ENCODE measurements at places on chromosomes 5 and 9. TPM values are rescaled to one million over a fixed set of nuclear protein-coding genes. Genes with fewer than 3 reads are reported as not detected.

- DNase-seq: peak; percentile 59
Measured at GRCh38 chr5:157575381-157576020, at the start of gene ADAM19. Gene ADAM19 (minus strand): TSS chr5:157575775. CDS start chr5:157575696, 79 bp downstream.

DNA sequence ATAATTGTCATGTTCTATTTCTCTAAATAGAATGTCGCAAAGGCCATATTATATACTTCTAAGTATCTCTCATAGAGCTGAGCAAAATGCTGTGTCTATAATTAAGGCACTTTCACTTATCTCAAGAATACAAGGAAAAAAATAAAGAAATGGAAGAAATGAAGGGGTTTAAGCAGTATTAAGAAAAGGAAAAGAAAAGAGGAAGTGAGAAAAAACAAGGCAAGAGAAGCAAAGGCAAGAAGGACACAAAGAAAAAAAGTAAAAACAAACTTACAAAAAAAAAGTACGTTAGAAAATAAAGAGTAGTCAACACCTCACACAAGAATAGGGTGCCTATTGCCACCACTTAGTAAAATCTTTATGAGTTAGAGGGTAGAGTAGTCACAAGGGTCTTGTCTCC lies 506.2 kb downstream of the GABRG2 start:
- no peak for DNase-seq

DNA sequence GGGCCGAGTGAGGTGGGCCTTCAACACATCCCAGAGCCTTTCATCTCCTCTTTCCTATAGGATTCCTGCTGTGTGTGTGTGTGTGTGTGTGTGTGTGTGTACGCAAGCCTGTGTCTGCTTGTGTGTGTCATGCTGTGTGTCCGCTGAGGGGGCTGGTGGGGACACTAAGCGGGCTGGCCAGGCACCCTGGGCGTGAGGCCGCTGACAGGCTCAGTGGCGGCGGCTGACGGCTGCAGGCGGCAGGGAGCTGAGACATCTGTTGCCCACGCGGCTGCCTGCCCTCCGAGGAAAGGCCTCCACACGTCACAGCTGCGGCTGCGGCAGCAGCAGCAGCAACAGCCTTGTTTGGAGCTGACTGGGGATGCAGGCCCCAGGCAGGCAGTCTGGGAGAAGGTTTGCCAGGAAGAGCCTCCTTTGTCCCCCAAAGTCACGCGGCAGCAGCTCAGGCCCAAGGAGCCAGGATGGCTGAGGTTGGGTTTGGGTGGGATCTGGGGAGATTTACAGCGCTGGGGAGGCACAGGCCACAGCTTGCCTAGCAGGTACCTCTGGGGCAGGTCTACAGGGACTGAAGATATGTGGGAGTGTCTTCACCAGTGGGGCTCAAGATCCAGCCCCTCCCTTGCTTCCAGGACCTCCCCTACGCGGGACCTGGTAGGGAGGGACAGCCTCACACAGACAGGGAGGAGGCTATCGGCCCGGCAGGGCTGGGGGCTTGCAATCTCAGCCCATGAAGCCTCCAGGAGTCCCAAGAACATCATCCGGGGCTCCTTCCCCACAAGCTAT lies 1.8 kb downstream of the PDLIM4 start:
- peak; percentile 39 for DNase-seq

- DNase-seq: no peak
Measured at GRCh38 chr5:69271376-69271775, 36.7 kb downstream of the CDK7 start.

DNA sequence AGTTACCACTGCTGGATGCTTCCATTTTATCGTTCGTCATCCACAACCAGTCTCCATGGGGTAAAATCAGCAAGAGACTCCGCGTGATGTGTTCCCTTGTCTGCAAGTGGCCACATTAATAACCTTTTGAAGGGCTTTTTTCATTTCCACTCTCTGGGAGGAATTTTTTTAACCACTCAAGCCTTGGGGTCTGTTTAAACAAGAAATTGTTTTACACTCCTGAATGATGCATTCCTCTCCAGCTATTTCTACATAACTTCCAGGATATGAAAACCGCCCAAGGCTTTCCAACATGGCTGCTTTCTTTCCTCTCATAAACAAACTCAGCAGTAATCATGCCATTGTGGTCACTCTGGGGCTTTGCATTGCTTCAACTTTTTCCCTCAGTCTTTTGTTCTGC lies 217.2 kb upstream of the DAPK1 start:
- DNase-seq: no peak

DNA sequence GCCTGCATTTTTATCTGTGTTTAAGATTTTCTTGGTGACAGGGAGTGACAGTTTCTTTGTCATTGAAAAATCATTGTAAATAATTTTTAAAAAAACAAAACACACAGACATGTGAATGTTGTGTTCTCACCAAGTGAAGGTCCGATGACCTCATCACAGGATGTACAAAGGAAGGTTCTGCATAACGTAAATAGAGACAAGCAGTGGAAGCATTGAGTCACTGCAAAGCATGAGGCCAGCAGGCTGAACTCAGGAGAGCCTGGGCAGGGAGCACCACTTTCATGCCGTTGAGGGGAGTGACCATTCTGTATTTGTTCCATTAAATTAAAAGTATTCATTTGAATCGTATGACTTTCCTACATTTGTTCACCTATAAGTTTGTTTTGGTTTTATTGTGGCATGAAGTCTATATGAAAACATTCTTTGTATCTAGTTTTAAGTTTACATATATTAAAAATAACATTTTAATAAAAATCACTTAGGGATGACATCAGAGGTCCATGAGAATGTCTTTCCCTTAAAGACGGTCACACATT lies 70.4 kb upstream of the TLE1 start:
- peak; percentile 30 for DNase-seq

DNA sequence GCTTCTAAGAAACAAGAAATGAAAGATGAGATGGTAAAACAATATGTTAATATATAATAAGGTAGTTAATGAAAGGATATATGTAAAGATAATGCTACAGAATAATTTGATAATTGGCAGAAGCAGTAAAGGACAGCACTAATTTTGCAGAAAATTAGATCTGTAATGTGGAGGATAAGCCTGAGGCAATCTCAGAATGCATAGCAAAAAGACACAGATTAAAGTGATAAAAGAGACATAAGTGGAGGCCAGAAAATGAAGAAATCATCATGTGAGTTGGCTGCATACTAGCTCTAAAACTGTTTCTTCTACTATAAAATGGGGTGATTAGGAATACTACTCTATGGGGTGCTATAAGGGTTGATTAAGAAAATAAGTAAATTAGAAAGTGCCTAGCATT lies 225.9 kb downstream of the SEC61B start:
- no peak for DNase-seq

TERT gene
- total RNA-seq: not detected

FOXD1 gene
- not detected for total RNA-seq

Measured in heart right ventricle (tissue), 16 donors.